ENCODE measurements at places on chromosomes 16 and 17.

GRCh38 chr16:72927199-72928089, 120.5 kb downstream of the ZFHX3 start:
- DNase-seq: peak; percentile 64

DNA sequence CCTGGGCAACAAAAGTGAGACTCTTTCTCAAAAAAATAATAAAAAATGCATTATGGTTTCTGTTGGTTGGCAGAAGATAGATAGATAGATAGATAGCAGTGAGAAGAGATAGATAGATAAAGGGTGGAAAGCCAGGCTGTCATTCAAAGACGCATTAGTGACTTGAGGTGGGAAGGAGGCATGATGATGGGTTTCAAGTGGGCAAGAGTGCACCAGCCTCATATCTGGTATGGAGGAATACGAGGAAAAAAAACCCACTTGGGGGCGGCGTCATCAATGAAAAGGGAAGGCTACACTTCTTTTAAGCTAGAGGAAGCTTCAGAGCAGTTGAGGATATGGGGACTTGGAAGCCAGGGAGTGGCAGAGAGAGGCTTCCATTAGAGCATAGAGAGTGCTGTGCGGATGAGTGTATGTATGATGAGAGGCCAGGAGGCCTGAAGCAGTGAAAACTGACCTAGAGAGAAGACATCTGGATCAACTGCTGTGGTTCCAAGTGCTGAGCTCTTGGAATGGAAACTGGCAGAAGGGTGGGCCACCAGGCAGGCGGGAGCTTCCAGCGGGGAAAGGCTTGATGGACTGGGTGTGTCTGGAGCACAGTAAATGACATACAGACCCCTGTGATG, 31.8 kb downstream of the CEP95 start:
- no peak for DNase-seq

DNA sequence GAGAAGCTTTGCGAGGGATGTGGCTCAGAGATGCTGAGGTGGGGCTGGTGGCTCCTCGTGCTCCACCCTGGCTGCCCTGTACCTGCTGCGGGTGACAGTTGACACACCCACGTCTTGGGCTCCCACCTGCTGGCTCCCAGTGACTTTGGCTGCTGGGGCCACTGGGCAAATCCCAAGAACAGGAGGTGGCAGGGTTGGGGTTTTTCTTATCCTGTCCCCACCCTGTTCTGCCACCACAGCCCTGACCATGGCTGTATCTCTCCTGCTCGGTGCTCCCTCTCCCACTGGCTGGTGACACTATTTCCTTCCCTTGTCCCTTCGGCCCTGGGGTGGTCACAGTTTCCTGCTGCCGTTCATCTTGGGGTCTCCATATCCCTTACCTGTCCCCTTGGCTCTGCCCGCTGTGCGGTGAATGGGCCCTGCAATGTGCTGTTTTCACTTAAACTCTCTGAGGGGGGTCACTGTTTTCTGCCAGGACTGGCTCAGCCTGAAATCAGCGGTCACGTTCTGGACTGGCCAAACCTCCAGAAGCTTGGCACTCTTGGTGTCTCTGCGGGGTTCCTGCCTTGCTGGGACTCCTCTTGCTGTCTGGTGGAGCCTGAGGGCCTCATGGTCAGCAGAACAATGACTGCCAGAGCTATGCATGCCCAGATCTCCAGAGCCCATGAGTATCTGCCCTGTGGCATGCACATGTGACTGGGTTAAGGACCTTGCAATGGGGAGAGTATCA, 144.2 kb downstream of the IRF8 start:
- DNase-seq: no peak

DNA sequence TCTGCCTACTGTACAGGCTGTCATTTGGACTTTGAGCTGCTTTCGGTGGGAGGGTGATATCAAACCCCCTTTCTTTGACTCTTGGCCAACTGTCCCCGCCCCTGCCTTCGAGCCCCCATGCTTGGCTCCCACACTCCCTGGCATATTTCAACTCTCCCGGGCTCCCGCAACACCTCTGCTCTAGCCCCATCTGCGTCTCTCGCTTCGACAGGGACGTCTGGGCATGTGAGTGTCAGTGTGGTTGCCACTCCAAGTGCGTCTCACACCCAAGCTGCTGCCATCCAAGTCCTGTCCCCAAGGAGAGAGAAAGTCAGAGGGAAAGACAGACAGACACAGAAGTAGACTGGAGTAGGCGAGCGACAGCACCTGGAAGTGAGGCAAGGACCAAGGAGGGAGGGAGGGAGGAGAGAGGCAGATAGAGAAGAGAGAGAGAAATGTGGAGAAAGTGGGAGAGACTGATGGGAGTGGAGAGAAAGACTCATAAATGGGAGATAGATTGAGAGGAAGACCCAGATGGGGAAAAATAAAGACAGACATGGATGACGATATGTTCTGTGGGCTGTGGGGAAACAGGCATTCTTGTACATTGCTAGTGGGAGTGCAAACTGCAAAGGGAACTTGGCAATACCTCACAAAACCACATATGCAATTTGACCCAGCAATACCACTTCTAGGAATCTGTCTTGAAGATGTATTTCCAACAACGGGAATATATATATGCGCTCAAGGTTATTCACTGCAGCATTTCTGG, 11.8 kb downstream of the STARD3 start:
- DNase-seq: no peak

DNA sequence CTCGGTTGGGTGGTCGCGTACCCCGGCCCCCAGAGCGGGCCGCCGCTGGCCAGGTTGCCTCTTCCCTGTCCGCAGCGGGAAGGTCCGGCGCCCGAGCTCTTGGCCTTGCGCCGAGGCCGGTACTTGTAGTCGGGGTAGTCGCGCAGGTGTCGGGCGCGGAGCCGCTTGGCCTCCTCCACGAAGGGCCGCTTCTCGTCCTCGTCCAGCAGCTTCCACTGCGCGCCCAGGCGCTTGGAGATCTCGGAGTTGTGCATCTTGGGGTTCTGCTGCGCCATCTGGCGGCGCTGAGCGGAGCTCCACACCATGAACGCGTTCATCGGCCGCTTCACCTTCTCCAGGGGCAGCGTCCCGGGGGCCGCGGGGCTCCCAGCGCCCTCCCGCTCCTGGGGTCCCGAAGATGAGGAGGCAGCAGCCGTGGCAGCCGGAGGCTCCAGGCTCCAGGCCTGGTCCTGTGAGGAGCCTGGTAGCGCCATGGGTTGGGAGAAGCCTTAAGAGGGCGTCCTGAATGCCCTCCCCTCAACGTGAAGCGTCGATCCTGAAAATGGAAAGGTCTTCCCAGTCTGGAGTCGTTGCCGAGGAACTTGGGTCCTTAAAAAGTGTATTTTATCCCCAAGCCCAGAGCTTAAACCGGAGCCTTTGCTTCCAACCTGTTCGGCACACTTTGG, 558 bp downstream of the SOX15 start:
- peak; percentile 91 for DNase-seq

DNA sequence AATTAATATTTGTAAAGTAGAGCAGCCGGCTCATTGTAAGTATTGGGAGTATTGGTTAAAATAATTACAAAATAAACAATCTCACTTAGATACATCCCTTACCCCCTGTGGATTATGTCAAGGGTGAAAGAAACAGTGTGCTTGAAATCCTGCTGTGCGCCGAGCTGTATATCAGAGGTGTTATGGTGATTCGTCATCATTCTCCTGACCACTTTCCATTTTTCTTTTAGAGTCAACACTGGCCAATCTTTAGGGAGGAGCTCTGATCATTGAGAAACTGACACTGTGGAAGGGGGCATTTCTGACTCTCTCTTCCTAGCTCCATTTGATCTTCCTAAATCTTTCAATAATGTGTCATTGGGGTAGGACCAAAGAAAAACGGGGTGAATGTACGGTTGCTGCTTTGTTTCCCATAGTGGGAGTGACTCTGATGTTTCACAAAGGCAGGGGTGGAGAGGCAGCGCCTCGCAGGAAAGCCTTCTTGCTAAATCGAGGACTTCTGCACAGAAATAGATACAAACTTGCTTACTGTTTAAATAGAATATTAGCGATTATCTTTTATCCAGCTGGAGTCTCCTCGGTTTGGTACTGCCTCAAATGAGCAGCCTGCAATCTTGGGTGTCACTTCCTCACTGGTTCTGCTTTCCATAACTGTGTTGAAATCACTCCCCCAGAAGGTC, 123.4 kb downstream of the PRKCB start:
- peak; percentile 52 for DNase-seq

DNA sequence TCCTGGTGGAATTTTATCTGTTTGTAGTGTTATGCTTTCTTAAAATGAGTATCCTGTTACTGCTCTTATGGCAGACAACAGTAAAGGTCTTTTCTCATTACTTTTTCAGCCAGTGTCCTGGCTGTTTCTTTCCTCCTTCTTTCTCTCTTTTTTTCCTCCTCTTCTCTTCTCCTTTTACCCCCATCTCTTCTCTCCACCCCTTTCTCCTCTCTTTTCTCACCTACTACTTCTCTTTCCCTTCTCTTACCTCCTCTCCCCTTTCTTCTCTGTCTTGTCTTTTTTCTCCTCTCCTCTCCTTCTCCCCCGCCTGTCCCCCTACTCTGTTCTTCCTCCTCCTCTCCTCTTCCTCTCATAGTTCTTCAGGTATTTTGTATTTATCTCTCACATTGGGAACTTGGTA, 48.9 kb downstream of the CPD start:
- no peak for DNase-seq

GRCh38 chr17:27370776-27371175, 76.9 kb downstream of the WSB1 start:
- peak; percentile 47 for DNase-seq

DNA sequence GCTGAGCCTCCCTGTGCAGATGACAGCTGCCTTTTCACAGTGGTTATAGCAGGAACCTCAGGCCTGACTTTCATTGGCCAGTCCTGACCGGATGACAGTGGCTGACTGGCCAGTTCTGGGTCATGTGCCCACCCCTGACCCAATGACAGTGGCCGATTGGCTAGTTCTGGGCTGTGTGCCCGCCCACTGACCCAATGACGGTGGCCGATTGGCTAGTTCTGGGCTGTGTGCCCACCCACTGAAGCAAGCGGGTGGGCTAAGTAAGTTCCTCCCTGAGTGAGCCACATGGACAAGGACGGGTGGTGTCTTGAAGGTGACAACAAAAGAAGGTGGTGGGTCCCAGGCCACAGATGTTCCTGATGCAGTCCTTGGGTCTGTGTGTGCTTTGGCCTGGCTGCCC, 9.5 kb downstream of the DEF8 start:
- peak; percentile 50 for DNase-seq

- peak; percentile 43 for DNase-seq
These were observed 12.0 kb downstream of the GABARAPL2 start for GRCh38 chr16:75578212-75578611.

GRCh38 chr17:57782647-57783337, 37.7 kb upstream of the CCDC182 start:
- no peak for DNase-seq

GRCh38 chr16:27746076-27746855, 196.3 kb downstream of the KATNIP start:
- no peak for DNase-seq

GRCh38 chr17:28142305-28142704, 99.8 kb downstream of the NLK start:
- DNase-seq: no peak

- DNase-seq: peak; percentile 87
These were observed 65.7 kb downstream of the CENPV start for GRCh38 chr17:16287563-16288027.

DNA sequence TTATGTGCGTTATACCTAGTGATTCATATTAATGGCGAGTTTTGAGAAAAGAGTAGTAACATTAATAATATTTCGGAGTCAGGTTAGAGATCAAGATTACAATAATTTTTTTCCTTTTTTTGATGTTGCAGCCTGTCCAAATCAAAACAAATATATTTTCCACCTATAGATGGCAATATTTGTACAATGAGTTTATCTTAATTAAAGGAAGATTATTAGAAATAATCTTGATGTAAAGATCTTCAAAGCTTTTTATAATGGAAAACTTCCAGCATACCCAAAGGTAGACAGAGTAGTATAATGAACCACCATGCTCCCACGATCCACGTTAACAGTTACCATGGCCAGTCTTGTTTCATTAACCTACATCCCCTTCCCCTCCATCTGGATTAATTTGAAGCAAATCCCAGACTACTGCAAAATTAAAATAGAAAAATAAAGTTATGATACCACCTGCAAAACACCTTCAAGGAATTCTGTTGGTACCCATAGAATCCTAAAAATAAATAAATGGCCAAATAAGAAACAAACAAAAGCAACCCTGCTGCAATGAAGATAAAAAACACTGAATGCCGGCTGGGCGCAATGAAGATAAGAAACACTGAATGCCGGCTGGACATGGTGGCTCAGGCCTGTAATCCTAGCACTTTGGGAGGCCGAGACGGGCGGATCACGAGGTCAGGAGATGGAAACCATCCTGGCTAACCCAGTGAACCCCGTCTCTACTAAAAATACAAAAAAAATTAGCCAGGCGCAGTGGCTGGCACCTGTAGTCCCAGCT, 46.5 kb upstream of the GINS3 start:
- DNase-seq: peak; percentile 34

GRCh38 chr17:8710813-8711212, 33.8 kb downstream of the CCDC42 start:
- DNase-seq: no peak

- DNase-seq: peak; percentile 31
These were observed 29.1 kb downstream of the MBTPS1 start for GRCh38 chr16:84087466-84088151.

DNA sequence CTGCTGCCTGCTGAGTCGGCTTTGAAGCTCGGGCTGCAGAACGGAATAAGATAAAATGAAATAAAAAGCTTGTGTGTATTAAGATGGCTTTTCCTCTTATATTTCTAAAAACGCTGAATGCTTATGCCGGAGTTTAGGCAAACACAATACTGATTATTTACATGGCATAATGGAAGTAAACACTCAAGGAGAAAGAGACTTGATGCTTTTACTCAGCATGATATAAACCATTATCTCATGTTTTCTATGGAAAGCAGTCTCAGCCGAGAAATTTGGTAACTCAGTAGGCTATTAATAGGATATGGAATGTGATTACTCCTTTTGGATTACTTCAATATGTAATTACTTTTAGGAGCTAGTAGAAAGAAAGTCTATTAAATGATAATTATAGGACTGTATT, 153.3 kb downstream of the CDH11 start:
- no peak for DNase-seq

DNA sequence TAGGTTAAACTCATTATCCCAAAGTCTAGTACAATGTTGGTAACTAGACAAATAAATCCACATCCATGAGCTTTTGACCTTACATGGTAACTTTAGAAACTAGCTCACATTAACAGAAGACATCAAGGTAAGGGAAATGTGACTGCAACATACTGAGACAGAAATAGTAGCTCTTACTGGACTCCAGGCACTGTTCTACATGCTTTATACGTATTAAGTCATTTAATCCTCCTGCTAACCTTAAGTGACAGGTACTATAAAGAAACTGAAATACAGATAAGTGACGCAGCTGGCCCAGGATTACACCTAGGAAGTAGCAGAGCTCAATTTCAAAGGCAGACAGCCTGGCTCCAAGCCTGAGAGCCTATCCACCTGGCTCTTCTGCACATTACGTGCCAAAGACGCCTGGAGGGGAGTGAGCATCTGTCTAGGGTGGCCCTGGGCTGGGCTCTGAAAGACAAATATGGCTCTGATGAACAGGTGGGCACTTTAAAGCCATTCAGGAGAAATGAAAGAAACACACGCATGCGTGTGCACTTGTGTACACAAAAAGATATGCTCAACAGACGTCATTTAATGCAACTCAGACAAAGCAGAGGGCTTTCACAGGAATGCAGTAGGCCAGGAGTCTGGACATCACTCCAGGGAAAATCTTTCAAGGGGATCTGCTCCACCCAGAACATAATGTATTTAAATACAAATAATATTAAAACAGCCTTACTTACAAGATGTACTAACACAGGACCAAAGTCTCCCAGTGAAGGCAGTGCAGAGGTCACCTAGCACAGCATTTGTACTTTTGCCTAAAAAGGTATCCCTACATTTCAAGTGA, 4.4 kb downstream of the ZC3H7A start:
- no peak for DNase-seq

- DNase-seq: no peak
These were observed 174.7 kb downstream of the HS3ST3A1 start for GRCh38 chr17:13426991-13427390.

- DNase-seq: peak; percentile 12
These were observed 217.4 kb upstream of the TNRC6C start for GRCh38 chr17:77741109-77741508.

Data from hematopoietic multipotent progenitor cell treated with erythropoietin and hydrocortisone succinate and interleukin-3 and kit ligand, for 6 days (in vitro differentiated cells).